ENCODE measurements at places on chromosomes 2 and 18.

GRCh38 chr2:217186152-217186551 lies 326.3 kb upstream of the TNP1 start:
- no peak for DNase-seq

- no peak for DNase-seq
These were observed 199.2 kb downstream of the ST6GAL2 start for GRCh38 chr2:106686814-106687213.

GRCh38 chr2:137607722-137608318 lies 356.5 kb upstream of the HNMT start:
- DNase-seq = no peak

DNA sequence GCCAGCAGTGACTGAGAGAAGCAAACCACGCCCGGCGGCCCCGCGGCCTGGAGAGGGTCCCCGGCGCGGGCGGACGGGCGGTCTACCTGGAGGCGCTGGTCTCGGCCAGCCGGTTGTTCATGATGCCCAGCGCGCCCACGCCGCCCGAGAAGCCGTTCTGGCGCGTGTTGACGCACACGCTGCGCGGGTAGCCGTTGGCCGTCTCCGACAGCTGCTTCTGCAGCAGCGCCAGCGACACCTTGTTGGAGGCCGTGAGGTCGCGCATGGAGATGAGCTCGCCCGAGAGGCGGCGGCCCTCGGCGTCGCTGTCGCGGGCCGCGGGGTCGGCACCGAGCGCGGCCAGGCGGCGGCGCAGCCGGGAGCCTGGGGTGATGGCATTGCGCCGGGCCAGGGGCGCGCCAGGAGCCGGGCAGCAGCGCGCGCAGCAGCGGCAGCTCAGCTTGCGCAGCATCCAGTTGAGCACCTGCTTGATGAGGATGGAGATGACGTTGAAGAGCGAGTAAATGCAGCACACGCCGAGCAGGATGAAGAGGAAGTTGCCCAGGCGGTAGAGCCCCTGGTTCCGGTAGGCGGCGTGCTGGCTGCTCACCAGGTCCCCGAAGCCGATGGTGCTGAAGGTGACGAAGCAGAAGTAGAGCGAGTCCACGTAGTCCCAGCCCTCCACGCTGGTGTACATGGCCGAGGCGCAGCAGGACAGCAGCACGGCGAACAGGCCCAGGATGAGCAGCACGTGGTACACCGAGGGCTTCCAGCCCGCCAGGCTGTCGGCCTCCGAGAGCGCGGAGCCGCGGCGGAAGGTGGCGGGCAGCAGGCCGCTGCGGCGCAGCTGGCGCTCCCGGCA lies 118.1 kb downstream of the MSH2 start:
- peak; percentile 58 for DNase-seq

Measured in natural killer cell (primary cell).